ENCODE measurements at places on chromosomes 2 and 18.
A peak's percentile ranks its signal among the peaks of the same experiment; 100 is the strongest.

- DNase-seq = no peak
Observed at GRCh38 chr2:148450531-148450930, 194.0 kb upstream of the EPC2 start.

DNA sequence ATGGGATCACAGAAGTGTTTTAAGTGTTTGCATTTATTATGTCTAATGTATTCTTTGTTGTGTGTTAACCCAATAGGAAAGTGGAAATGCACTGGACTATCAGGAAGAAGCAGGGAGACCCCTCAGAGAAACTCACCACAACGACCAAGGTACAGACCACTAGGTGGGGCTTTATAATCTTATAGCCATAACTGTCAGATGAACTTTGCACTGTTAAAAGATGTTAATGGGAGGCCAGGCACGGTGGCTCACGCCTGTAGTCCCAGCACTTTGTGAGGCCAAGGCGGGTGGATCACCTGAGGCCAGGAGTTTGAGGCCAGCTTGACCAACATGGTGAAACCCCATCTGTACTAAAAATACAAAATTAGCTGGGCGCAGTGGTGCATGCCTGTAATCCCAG lies 73.2 kb downstream of the SUMO1 start:
- DNase-seq = no peak

GRCh38 chr2:127575185-127575765 lies 39.8 kb downstream of the MYO7B start:
- DNase-seq = no peak

DNA sequence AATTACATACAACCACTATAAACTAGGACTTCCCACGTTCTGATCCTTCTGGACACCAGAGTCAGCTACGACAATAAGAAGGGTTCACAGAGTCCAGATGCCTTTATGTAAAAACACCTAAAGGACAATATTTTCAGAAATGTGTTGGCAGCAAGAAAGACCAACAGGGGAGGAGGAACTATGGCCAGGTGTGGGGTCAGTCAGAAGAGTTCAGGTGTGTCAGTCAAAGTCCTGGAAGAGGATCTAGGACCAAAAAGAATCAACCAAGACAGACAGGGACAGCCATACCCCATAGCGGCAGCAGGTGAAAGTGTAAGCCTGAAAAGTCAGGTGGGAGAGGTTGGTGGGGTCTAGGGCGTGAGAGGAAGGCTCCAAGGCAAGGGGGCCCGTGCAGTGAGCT lies 38.0 kb upstream of the YPEL5 start:
- DNase-seq = no peak

DNA sequence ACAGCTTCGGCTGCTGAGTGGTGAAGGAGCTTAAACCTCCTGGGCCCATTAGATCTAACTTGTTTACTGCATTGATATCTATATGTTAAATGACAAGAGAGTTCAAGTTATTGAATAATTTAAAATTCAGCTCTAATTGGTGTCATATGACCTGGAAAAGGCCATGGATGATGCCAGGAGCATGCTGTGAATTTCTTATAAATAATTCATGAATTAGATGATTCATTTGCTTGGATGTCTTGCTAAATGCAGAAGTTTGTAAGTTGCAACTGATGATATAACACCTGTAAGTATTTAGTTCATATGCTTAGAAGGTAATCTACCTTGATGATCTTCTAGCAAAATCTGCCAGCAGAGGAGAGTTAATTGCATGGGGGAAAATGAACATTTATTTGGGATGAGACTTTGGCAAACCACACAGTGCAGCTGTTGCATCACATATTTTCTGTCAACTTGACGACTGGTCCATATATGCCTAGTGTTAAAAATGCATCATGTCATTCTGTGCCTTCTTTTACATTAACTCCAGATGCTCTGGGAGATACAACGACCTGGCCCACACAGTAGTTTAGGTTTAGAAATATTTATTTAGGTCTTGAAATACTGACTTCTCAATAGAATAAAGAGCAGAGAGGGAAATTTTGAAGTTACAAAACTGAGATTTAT lies 226.3 kb downstream of the KIAA1328 start:
- DNase-seq = no peak

DNA sequence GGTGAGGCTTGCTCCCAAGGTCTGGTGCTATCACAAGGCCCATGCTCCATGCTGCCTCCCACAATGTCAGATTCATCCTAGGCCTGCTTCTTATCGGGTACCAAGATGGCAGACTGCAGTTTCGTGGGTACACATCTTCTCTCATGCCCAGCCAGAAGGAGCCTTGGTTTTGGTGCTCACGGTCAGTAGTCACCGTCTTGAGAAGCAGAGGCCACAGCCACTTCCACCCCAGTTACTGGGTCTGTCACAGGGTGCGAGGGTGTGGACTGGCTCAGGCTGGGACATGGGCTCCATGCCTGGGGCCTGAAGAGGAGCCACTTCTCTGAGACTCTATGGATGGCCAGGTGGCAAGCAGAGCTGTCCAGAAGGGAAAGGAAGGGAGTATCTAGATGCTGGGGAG lies 178.8 kb upstream of the HS6ST1 start:
- no peak for DNase-seq

DNA sequence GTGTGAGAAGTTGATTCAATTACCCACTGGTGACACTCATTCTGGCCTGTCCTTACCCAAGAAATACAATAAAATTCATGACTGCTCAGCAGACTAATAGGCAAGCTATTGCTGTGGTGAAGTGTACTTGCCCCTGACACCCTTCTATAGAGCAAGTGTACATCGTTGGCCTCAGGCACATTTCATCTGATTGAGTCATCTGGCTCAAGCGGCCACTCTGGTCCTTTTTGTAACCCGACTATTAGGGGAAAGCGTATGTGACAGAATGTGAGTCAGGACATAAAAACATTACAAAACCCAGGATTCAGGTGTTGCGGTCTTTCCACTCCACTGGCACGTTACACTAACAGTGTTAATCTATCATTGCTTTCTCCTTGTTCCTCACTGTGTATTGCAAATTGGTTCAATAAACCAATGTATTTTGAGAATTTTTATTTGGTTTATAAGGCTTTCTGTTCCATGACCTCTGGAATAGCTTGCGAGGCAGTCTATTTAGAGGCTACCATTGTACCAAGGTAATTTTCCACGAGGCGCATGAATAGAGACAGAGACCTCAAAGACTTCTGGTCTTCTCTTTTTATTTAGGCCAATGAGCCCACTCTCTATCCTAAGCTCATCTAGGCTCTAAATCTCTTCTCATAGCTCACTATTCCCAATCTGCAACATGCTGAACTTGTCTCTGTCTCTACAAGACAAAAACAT lies 10.2 kb upstream of the TTC32 start:
- DNase-seq = no peak

GRCh38 chr2:217908544-217908943 lies 94.3 kb downstream of the TNS1 start:
- DNase-seq = no peak

DNA sequence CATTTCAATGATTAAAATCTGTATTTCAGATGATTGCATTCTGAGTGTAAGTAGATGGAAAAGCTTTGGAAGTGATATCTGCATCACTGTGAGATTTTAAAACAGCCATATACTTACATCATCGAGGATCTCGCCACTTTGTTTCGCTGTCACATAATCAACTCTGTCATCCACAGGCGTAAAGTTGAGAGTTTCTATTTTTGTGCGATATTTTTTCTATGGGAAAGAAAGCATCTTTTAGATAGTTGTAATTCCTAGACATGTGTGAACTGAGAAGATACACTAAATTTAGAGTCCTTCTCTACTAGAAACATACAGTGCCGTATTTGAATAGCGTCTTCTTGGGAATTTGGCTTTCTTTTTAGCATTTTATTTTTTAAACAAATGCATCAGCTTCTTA lies 158.8 kb downstream of the RIF1 start:
- no peak for DNase-seq

DNA sequence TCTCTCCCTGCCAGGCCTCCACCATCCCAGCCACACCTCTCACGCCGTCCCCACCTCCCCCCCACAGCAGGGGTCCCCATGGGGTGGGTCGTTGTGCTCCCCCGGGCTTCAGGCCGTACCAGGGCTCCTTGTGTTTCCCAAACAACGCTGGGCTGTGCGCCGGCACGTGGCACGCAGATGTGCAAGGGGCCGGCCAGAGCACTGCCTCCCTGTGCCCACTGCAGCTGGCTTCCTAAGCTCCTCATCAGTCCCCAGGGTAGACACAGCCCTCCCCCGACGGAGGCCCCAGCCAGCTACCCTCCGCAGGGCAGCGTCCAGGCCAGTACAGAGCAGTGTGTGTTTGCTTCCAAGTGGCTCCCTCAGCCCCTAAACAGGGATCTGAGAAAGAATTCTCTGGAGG lies 34.0 kb downstream of the BIN1 start:
- DNase-seq = no peak

- DNase-seq = no peak
Observed at GRCh38 chr2:126766969-126767296, 111.0 kb downstream of the GYPC start.

- no peak for DNase-seq
Observed at GRCh38 chr2:203959672-203960071, 23.1 kb downstream of the ICOS start.

DNA sequence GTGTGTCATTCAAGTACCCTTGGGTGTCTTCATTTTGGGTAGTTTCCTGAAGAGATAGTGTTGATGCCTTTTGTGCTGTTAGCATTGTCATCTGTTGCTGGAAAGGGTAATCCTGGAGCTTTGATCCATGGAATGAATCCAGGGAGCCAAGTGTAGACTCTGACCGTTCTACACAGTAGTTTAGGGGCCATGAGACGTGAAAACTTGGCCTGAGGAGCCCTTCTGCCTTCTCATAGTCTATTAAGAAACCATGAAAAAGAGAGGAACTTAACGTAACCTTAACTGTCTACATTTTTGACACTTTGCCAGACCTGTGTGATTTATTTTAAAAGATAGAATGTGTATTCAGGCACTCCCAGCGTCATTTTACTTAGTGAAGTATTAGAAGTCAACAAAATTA lies 194.0 kb downstream of the BABAM2 start:
- no peak for DNase-seq

- DNase-seq = no peak
Observed at GRCh38 chr18:48003426-48004349, 73.2 kb upstream of the SMAD2 start.

GRCh38 chr18:39172695-39173421 lies 1607.3 kb upstream of the CELF4 start:
- DNase-seq = no peak

GRCh38 chr2:108621087-108621559 lies 86.9 kb downstream of the LIMS1 start:
- no peak for DNase-seq

- peak; percentile 45 for DNase-seq
Observed at GRCh38 chr2:207847807-207848544, 78.3 kb upstream of the FZD5 start.

- no peak for DNase-seq
Observed at GRCh38 chr2:65867446-65867845, 435.0 kb upstream of the SPRED2 start.

- peak; percentile 69 for DNase-seq
Observed at GRCh38 chr2:184834699-184835397, 236.5 kb downstream of the ZNF804A start.

DNA sequence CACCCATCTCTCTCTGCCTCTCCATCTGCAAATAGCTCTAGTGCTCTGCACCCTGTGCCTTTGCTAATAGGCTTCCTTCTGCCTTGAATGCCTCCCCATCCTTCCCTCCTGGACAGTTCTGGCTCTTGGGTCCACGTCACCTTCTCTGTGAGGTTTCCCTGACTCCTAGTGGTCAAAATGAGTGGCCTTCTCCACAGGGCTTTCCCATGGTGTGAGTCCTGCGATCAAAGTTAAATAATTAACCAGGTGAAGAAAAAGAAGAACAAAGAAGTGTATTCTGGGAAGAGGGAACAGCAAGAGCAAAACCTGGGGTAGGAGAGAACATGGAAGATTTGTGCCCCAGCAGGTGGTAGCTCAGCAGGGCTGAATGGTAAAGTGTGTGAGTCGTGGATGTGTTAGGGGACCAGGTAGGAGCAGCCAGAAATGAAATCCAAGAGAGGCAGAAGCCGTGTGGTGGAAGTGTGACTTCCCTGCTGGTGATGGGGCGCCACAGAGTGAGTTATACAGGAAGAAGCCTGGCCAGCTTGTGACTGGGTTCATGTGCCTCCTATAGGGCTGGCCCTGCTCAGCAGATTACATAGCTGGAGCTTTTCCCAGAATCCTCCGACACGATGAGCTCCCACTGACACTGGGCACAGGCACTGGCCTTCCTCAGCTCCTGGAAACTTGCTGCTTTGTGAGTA lies 93.8 kb upstream of the LDAH start:
- DNase-seq = no peak

DNA sequence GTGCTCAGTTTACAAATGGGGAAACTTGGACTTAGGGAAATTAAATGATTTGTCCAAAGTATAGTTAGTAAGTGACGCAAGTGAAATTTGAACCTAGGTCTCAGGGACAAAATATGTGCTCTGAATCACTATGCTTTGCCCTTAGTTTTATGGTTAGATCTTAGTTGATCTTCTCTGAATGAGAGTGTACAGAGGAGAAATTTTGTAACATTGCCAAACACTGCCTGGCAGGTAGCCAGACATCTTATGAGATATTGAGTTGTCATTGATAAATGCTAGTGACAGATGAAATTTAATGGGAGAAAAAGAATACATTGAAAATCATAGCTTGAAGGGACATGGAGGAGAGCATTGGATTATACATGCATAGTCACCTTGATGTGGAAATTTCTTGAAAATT lies 91.4 kb downstream of the GALNT1 start:
- DNase-seq = no peak

DNA sequence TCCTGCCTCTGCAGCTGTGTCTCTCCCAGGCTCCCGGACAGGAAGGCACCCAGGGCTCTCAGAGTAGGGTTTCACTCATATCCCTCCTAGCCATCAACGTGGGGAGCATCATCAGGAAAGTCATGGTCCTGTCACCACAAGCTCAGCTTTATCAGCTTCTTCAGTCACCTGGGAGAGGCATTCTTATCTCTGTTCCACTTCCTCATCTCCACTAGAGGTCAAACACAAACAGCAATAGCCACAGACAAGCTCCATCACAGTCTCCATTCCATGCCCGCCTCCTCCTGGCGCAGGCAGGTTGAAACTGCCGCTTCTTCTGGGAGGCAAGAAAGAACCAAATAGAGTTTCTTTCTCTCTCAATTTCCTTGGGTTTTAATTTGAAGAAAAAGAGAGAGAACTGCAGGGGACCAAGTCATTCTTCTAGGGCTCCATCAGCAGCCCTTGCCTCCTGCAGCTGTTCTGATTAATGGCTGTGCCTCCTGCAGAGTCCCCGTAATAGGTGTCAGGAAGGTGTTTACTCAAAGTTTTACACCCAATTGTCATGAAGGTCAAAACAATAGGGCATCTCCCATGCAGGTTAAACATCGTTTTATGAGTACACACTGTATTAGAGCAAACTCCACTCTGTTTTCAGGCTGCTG lies 377.9 kb downstream of the TMEM182 start:
- DNase-seq = no peak

GRCh38 chr2:226312155-226312554 lies 487.5 kb downstream of the IRS1 start:
- no peak for DNase-seq

GRCh38 chr2:162839419-162839818 lies 852 bp upstream of the KCNH7 start:
- no peak for DNase-seq

- DNase-seq = no peak
Observed at GRCh38 chr18:23990474-23991410, 23.8 kb upstream of the TTC39C start.
